ENCODE measurements at places on chromosomes 4 and X. TPM values are rescaled to one million over a fixed set of nuclear protein-coding genes. Genes with fewer than 3 reads are reported as not detected.

- DNase-seq = no peak
Observed at GRCh38 chrX:38347136-38347535, 5.3 kb upstream of the OTC start.

DNA sequence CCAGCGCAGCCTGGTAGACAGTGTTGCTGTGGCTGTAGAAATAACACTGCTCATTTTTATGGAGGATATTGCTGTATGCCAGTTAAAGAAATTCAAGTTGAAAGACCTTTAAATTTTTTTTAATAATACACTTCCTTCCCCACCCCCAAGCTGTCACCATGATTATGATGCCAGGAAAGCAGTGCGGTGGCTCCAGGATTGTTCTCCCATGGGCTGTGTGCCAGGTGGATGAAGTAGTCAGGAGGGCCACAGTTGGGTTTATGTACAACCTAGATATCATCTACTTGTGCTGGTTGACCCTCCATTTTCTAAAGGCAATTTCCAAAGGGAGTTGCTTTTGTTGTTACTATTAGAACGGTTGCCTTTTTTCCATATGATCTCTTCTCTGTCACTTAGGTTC lies 136.6 kb downstream of the AFF1 start:
- DNase-seq = no peak

DNA sequence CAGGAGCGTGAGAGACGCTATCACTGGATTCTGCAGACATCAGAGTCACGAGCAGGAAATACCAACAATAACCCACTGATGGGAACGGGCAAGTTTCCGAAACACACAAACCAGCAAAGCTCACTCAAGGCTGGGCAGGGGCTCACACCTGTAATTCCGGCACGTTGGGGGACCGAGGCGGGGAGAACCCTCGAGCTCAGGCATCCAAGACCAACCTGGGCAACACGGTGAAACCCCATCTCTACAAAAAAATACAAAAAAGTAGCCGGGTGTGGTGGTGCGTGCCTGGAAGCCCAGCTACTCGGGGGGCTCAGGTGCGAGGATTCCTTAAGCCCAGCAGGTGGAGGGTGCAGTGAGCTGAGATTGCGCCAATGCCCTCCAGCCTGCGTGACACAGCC lies 17.2 kb upstream of the GTPBP6 start:
- DNase-seq = peak; percentile 5

- no peak for DNase-seq
Observed at GRCh38 chrX:41167888-41168287, 82.6 kb downstream of the USP9X start.

GRCh38 chrX:77428551-77428950 lies 18.6 kb upstream of the FGF16 start:
- no peak for DNase-seq

DNA sequence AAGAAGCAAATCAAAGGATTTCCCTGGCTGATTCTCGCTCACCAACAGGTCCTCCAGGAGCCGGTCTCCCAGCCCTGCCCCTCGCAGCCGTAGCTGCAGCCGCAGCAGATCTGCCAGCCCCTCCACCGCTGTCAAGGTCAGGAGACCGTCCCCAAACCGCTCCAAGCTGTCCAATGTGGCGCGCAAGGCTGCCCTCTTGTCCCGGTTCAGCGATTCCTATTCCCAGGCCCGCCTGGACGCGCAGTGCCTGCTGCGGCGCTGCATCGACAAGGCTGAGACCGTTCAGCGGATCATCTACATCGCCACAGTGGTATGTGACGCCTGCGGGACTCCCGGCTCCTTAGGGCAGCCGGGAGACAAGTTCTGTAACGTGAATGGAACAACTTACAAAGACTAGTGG lies 25.6 kb downstream of the SPATA18 start:
- peak; percentile 17 for DNase-seq

MSANTD1 gene
- 0.15 TPM for polyA plus RNA-seq

ATP2B3 gene
- polyA plus RNA-seq = 0.01 TPM
